ENCODE measurements at places on chromosomes 3 and 15. TPM values are rescaled to one million over a fixed set of nuclear protein-coding genes. Genes with fewer than 3 reads are reported as not detected.

ARHGAP31 gene
- 7.6 TPM for total RNA-seq

SCN5A gene
- total RNA-seq = 0.69 TPM

PLS1 gene
- 36.1 TPM for total RNA-seq

TMIE gene
- total RNA-seq = 1.1 TPM

RGMA gene
- 0.62 TPM for total RNA-seq

B3GNT5 gene
- 22.8 TPM for total RNA-seq

PFN2 gene
- 220 TPM for total RNA-seq

PHLDB2 gene
- total RNA-seq = 11.3 TPM

Measured in Panc1 (cell line).